ENCODE measurements at places on chromosomes 5 and 9.

DNA sequence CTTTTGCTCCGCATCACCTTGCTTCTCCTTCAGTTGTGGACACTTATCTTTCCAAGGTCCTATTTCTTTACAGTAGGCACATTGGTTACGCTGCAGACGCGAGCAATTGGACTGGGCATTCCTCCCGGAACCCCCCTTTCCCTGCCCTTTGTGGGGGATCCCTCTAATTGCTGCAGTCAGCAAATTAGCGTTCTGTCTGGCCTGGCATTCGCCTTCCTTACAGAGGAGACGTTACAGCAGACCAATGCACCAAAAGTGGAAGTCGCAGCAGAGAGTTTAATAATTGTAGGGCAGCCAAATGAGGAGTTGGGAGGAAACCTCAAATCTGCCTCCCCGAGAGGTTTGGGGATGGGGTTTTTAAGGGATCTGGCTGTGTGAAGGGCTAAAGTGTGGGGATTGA lies 5.3 kb upstream of the ZNF354C start:
- no peak overlapping the region for H3K4me3 ChIP-seq
- DNase-seq: no peak
- no peak overlapping the region for H3K27ac ChIP-seq
- no peaks in the 10 kb centered on the region for H3K27me3 ChIP-seq

- H3K27me3 ChIP-seq: no peaks in the 10 kb centered on the region
- DNase-seq: no peak
- no peaks in the 10 kb centered on the region for H3K4me1 ChIP-seq
- no peak overlapping the region for H3K4me3 ChIP-seq
- H3K36me3 ChIP-seq: no peaks in the 10 kb centered on the region
Measured at GRCh38 chr9:6566409-6567139, 79.0 kb downstream of the GLDC start.

DNA sequence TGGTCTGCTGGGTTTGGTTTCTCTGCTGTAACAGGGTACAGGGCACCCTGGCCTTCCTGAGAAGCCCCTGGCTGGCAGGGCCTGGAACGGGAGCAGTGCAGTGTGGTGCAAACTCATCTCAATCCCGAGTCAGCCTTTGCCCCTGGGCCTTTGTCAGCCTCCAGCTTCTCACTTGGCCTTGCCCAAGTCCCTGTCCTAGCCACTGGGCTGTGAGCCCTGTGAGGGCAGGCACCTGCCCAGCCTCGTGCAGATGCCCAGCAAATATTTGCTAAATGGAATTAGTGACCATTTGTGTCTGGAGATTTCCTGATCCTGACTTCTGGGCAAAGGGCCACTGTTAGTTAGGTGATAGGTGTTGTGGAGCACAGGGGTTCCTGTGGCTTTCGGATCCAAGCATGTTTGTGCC lies 13.0 kb downstream of the RGS3 start:
- peak; percentile 55 for DNase-seq
- H3K27me3 ChIP-seq: no peaks in the 10 kb centered on the region
- no peak overlapping the region for H3K4me3 ChIP-seq
- H3K4me1 ChIP-seq: peaks cover 18% of the 10 kb centered on the region
- no peak overlapping the region for H3K27ac ChIP-seq

GRCh38 chr9:112283582-112284253 lies 49.7 kb downstream of the PTBP3 start:
- H3K4me1 ChIP-seq: peaks cover 5% of the 10 kb centered on the region
- H3K36me3 ChIP-seq: no peaks in the 10 kb centered on the region
- H3K27me3 ChIP-seq: no peaks in the 10 kb centered on the region
- no peak overlapping the region for H3K4me3 ChIP-seq

GRCh38 chr9:28651050-28651722 lies 1077.9 kb upstream of the C9orf72 start:
- no peaks in the 10 kb centered on the region for H3K4me1 ChIP-seq
- H3K27me3 ChIP-seq: no peaks in the 10 kb centered on the region
- no peaks in the 10 kb centered on the region for H3K36me3 ChIP-seq
- no peak for DNase-seq
- H3K4me3 ChIP-seq: no peak overlapping the region

GRCh38 chr5:132064140-132064539 lies 3.7 kb downstream of the IL3 start:
- H3K27ac ChIP-seq: no peak overlapping the region
- no peaks in the 10 kb centered on the region for H3K4me1 ChIP-seq
- H3K27me3 ChIP-seq: no peaks in the 10 kb centered on the region
- no peaks in the 10 kb centered on the region for H3K36me3 ChIP-seq
- no peak for DNase-seq

- H3K27ac ChIP-seq: no peak overlapping the region
- peaks cover 2% of the 10 kb centered on the region for H3K4me1 ChIP-seq
- no peaks in the 10 kb centered on the region for H3K36me3 ChIP-seq
- no peak overlapping the region for H3K4me3 ChIP-seq
- DNase-seq: peak; percentile 13
- H3K27me3 ChIP-seq: no peaks in the 10 kb centered on the region
Measured at GRCh38 chr9:93114169-93114983, 18.4 kb downstream of the CARD19 start.

Measured in body of pancreas (tissue), 4 donors.